Stimulated activated CD4-positive, alpha-beta T cell treated with anti-CD3 and anti-CD28 coated beads, Interleukin-1b, Interleukin-23, amount 100 ng/mL, for 1 hour (primary cell): ENCODE measurements at places on chromosomes 4 and X.

GRCh38 chr4:59540311-59540710 is 1659.8 kb upstream of the ADGRL3 start:
- DNase-seq, result no peak

DNA sequence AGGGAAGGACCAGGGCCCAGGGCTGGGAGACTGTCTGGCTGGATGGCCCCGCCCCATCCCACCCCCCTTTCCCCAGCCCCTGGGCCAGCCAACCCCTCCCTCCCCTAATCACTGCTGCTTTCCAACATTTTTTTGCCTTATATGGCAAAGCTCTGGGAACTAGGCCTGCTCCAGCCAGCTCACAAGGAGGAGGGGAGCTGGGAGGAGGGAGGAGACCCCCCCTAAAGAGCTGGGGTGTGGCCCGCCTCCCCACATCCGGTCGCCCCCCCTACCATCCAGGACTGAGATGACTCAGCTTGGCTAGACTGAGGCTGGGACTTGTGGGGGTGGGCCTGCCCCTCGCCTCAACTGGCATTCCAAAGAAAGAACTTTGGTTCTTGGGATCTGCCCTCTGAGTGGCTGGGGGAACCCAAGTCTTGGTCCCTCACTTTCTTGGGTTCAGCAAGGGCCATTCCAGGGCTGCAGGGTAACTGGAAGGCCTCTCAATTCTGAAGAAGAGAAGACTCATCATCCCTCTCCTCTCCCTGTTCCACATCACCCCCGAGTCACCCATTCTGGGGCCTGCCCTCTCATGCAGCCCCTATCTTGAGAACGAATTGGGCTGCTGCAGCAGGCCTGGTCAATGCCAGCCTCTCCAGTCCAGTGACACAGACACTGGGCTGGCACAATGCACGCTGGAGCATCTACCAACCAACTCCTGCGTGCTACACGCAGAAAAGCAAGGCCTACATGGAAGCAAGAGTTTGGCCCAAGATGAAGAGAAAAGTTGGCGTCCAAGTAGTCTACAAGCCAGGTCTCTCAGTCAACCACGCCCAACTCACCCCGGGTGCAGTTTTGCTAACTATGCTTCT is 4.8 kb downstream of the FLNA start:
- DNase-seq, result peak; percentile 35

DNA sequence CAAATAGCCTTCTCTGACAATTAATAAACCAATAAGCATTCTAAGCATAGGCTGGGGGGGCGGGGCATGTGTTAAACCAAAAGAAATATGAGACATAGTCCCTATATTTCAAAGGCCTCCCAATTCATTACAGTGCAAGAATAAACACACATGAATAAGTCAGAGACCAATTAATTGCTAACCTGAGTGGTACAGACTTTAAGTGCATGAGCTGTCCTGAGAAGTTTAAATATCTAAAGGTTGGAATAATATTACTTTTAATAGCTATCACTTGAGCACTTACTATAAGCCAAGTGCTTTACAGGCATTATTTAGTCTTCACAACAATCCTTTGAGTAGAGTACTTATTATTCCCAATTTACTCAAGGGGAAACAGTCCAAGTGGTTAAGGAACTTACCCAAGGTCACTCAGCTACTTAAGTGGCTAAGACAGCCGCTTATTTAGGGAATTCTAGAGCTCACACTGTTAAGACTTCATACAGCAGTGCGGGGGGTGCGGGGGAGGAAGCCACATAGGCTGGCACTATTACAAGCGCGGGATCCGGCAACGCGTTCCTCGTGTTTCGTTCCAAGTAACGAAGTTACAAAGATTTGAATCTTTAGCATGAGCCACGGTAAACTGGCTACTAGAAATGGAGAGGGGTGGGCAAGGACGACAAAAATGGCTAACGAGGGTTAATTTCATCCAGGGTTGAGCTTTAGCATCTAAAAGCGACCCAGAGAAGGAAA is 1.4 kb downstream of the THOC2 start:
- no peak for DNase-seq

DNA sequence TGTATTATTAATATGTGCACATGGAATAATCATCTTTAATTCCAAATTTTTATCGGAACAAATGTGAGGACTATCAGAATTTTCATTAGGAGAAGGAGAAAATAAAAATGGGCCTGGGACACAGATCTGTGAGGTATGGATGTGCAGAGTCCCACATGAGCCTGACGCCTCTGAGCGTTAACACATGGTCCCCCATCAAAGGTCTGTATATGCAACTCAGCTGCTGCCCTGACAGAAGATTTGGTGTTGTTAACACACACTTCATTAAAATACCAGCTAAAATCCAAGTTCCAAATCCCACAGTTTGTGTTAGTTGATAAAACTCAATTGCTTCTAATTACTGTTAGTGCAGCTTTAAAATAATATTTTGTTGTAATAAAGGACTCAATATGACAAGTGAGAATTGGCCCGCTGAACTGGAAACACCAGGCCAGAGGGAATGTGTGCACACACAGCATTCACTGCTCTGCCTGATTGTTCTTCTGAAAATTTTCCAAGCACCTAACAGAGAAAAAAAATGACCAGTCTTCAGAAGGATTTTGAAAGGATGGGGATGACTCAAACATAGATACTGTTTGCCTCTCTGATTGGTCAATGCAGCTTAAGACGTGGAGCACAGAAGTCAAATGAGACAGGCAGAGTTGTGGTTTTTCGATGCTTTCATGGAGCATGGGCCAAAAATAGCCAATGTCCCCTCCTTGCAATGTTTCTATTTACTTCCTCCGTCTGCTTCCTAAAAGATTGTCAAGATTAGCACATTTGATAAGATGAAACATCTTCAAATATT is 266.6 kb downstream of the NKX6-1 start:
- DNase-seq, result no peak

- no peak for DNase-seq
These were observed 108.4 kb downstream of the ANTXR2 start for GRCh38 chr4:79964400-79965211.
